ENCODE measurements at places on chromosomes 4 and X. TPM values are rescaled to one million over a fixed set of nuclear protein-coding genes. Genes with fewer than 3 reads are reported as not detected.

Gene TMPRSS11E
- total RNA-seq: 0.05 TPM

Gene ATP2B3
- under 0.01 TPM for total RNA-seq

Gene BMPR1B
- total RNA-seq: 0.74 TPM

Gene HSD17B13
- total RNA-seq: 0.30 TPM

Gene ARMCX4
- 10.5 TPM for total RNA-seq

Gene TMEM128
- total RNA-seq: 18.4 TPM

Gene SERTM2
- 0.05 TPM for total RNA-seq

Gene TCP11X2
- not detected for total RNA-seq

Gene C4orf51
- not detected for total RNA-seq

Gene RBPJ
- total RNA-seq: 136 TPM

Gene LYAR
- 13.9 TPM for total RNA-seq

Gene RBMXL3
- total RNA-seq: not detected

Gene RASSF6
- 0.05 TPM for total RNA-seq

Gene ZCCHC12
- not detected for total RNA-seq

Gene SUPT20HL2
- not detected for total RNA-seq

Gene SLC38A5
- 61.8 TPM for total RNA-seq

Gene PLAC8
- total RNA-seq: not detected

Gene FIP1L1
- total RNA-seq: 66.5 TPM

Gene CPE
- 8.0 TPM for total RNA-seq

Gene SPOCK3
- 1.4 TPM for total RNA-seq

Gene ZNF674
- 8.3 TPM for total RNA-seq

Gene FAT1
- total RNA-seq: 202 TPM
